PC-9 (cell line): ENCODE measurements at places on chromosomes 1 and 21.

DNA sequence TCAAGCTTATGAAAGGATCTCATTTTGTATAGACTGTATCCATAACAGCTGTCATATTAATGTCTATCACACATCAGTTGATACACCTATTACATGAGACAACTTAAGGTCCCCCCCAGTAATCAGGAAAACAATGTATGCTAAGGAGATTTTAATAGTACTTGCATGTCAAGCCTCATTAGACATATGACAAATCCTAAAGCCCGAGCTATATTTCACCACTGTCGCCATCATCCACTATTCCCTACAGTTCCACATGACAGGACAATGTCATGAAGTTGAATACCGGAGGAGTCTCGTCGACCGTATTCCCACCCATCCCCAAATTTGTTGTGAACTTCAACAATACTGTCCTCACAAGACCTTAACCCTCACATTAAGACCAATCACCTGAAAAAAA, 3.4 kb downstream of the HMGN1 start:
- no peak for DNase-seq
- H3K4me1 ChIP-seq = peaks cover 22% of the 10 kb centered on the region
- H3K36me3 ChIP-seq = peaks cover 38% of the 10 kb centered on the region
- no peak overlapping the region for H3K27ac ChIP-seq
- no peak overlapping the region for H3K4me3 ChIP-seq

GRCh38 chr1:198599749-198600148, 39.1 kb upstream of the PTPRC start:
- DNase-seq = no peak
- H3K27ac ChIP-seq = no peak overlapping the region
- H3K4me3 ChIP-seq = no peak overlapping the region

DNA sequence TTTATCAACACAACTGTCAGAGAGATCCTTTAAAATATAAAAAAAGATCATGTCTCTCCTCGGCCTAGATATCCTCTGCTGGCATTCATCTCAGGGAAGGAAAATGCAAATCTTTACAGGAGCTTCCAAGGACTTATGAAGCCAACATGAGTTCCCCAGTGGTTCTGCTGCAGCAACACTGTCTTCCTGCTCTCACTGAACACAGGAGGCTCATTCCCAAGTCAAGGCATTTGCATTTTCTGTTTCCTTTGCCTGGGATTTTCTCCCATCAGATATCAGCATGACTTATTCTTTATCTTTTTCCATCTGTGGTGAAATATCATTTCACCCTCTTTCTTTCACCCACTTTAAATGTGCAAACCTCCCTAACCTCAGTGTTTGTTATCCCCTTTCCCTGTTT, 513.8 kb upstream of the ZP4 start:
- H3K36me3 ChIP-seq = no peaks in the 10 kb centered on the region
- no peaks in the 10 kb centered on the region for H3K27me3 ChIP-seq
- no peak overlapping the region for H3K4me3 ChIP-seq

- no peaks in the 10 kb centered on the region for H3K27me3 ChIP-seq
- no peak overlapping the region for H3K4me3 ChIP-seq
- H3K27ac ChIP-seq = no peak overlapping the region
- no peaks in the 10 kb centered on the region for H3K36me3 ChIP-seq
These were observed 27.4 kb downstream of the LDLRAD2 start for GRCh38 chr1:21839337-21840037.

DNA sequence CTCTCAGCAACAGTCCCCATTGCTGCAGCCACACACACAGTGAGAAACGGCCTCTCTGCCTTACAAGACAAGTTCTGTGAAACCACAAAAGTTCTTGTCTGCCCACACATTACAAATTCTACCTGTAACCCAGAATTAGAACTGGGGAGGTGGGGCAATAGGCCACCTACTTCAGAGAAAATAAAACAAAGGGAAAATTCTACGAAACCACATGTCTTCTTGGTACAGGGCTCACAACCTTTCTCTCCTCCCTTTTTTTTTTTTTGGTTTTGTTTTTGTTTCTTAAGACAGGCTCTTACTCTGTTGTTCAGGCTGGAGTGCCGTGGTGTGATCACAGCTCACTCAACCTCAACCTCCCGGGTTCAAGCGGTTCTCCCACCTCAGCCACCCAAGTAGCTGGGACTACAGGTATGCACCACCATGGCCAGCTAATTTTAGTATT, 30.2 kb downstream of the LPAR3 start:
- H3K4me1 ChIP-seq = no peaks in the 10 kb centered on the region
- DNase-seq = no peak
- no peaks in the 10 kb centered on the region for H3K36me3 ChIP-seq
- no peaks in the 10 kb centered on the region for H3K27me3 ChIP-seq

DNA sequence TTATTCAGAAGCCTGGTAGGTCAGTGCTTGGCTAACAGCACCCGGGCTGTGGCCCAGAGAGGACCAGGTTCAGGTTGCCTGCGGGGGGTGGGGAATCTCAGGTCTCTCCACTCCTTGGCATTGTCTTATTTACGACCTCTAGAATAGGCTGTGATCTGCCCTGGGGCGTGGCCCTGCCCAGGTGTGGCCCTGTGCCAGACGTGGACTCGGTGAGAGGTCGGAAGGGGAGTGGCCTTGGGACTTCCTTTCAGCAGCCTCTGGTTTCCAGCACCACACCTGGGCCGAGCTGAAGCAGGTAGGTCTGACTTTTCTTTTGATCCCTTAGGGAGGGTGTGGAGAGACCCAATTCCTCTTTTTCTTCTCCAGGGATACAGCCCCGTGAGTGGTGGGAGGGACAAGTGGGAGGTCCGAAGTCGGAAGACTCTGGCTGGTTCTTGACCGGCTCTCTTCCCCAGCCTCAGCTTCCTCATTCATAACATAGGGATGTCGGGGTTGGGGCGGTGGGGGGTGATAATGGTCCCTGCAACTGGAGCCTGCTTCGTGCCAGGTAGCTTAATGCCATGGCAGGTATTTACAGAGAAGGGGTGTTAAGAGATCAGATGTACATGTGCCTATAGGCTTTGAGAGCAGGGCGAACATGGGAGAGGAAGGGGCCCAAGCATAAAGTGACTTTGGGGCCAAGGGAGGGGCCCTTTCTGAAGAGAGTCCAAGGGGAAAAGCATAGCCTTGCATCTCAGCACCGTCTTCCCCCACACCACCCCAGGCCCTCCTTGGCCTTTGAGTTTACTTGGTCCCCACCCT, 16.5 kb downstream of the ACOT11 start:
- H3K4me1 ChIP-seq = peaks cover 40% of the 10 kb centered on the region
- DNase-seq = peak; percentile 99
- no peaks in the 10 kb centered on the region for H3K27me3 ChIP-seq
- peak overlapping the region; percentile 40 for H3K27ac ChIP-seq

- H3K27ac ChIP-seq = no peak overlapping the region
- no peak for DNase-seq
- peaks cover 100% of the 10 kb centered on the region for H3K27me3 ChIP-seq
- H3K36me3 ChIP-seq = no peaks in the 10 kb centered on the region
- H3K4me1 ChIP-seq = no peaks in the 10 kb centered on the region
- no peak overlapping the region for H3K4me3 ChIP-seq
These were observed 119.4 kb downstream of the PRDM16 start for GRCh38 chr1:3188150-3188971.

- H3K27ac ChIP-seq = peak overlapping the region; percentile 25; the same call in 1 of the 2 replicates
- no peak overlapping the region for H3K4me3 ChIP-seq
- no peaks in the 10 kb centered on the region for H3K27me3 ChIP-seq
- no peak for DNase-seq
- peaks cover 91% of the 10 kb centered on the region for H3K36me3 ChIP-seq
These were observed 112.1 kb downstream of the BCAR3 start for GRCh38 chr1:93569489-93569888.

DNA sequence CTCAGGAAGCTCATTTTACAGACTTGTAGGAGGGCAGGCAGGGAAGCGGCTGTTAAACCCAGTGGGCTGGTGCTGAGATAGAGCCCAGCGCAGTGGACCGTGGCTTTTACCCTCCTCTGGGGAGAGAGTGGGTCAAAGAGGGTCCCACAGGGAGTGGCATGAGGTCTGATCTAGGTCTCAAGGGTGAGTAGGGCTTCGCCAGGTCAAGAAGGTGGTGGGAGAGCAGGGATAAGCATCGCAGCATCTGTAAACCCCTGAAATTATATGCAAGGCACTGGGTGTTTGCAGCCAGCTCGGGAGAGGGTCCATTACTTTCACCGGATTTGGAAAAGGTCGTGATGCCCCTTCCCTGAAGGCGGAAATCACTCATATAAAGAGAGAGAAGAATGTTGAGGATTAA, 89.1 kb downstream of the ZSCAN20 start:
- no peak overlapping the region for H3K4me3 ChIP-seq
- H3K4me1 ChIP-seq = no peaks in the 10 kb centered on the region
- H3K27ac ChIP-seq = no peak overlapping the region
- DNase-seq = no peak

- H3K4me3 ChIP-seq = no peak overlapping the region
- H3K27me3 ChIP-seq = no peaks in the 10 kb centered on the region
- DNase-seq = no peak
- H3K27ac ChIP-seq = no peak overlapping the region
These were observed 17.5 kb downstream of the SLC26A9 start for GRCh38 chr1:205925736-205926135.

DNA sequence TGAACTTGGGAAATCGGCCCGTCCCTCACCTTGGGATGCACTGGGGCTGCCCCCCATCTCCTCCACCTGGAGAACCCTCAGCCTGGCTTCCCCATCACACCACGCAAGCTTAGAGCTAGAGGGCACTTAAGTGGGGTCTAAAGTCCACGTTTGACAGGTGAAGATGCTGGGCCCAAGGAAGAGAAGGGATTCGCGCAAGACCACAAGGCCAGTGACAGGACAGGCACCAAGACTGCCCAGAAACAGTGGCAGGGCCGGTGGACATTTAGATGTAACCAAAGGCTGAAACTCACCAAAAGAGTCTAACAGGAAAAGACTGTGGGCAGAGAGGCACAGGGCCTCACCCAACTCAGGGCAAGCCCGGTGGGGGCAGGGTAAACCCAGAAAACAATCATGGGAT, 130.8 kb upstream of the EDN2 start:
- H3K36me3 ChIP-seq = no peaks in the 10 kb centered on the region
- no peaks in the 10 kb centered on the region for H3K4me1 ChIP-seq
- H3K27me3 ChIP-seq = no peaks in the 10 kb centered on the region
- no peak overlapping the region for H3K4me3 ChIP-seq

GRCh38 chr1:113545210-113545609, 154.9 kb downstream of the MAGI3 start:
- no peak overlapping the region for H3K4me3 ChIP-seq
- H3K27me3 ChIP-seq = no peaks in the 10 kb centered on the region
- no peaks in the 10 kb centered on the region for H3K4me1 ChIP-seq
- no peak for DNase-seq
- H3K27ac ChIP-seq = no peak overlapping the region
- H3K36me3 ChIP-seq = no peaks in the 10 kb centered on the region

DNA sequence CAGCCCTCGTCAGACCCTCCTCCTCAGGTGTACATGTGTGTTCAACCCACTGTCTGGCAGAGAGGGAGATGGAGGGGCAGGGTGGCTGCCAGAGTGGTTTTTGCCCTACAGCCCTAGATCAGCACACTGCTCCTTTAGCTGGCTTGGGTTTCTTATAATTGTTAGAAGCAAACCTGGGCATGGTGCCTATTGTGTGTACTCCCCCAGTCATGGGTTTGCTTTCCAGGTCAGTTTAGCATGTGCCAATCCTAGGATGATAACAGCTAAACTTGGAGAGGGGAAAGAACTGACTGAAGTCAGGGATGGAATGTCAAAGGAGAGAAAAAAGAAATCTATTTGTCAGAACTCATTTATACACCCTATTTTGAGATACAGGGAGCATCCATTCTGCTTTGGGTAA, 63.3 kb downstream of the UCK2 start:
- DNase-seq = no peak
- H3K4me1 ChIP-seq = peaks cover 21% of the 10 kb centered on the region
- H3K27me3 ChIP-seq = no peaks in the 10 kb centered on the region
- peaks cover 12% of the 10 kb centered on the region; the same call in 1 of the 2 replicates for H3K36me3 ChIP-seq
- no peak overlapping the region for H3K4me3 ChIP-seq

GRCh38 chr1:150409504-150410362, 45.8 kb downstream of the RPRD2 start:
- no peaks in the 10 kb centered on the region for H3K4me1 ChIP-seq
- no peak for DNase-seq
- no peak overlapping the region for H3K27ac ChIP-seq

GRCh38 chr1:178385662-178386061, 111.1 kb downstream of the CLEC20A start:
- H3K27me3 ChIP-seq = no peaks in the 10 kb centered on the region
- H3K4me1 ChIP-seq = no peaks in the 10 kb centered on the region
- no peaks in the 10 kb centered on the region for H3K36me3 ChIP-seq
- no peak overlapping the region for H3K4me3 ChIP-seq

DNA sequence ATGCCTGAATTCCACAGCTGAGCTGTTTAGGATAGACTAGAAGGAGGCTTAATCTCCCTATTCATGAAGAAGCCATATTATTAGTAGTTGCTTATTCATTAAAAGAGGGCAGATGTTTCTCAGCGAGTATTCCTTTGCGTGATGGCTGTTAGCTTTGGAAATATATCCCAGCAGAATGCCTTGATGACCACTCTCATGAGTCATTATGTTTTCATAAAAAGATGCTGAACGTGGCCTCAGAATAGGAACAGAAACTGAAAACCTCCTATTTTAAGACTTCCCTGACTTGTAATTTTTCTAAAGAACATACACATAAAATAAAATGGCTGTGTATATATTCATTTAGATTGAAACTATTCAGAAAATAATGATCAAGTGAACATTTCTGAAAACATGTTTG, 9.6 kb upstream of the PLA2G4A start:
- no peak overlapping the region for H3K27ac ChIP-seq
- no peak overlapping the region for H3K4me3 ChIP-seq
- no peaks in the 10 kb centered on the region for H3K27me3 ChIP-seq
- no peaks in the 10 kb centered on the region for H3K36me3 ChIP-seq

GRCh38 chr1:153687346-153688125, 9.0 kb downstream of the NPR1 start:
- DNase-seq = no peak
- H3K4me1 ChIP-seq = no peaks in the 10 kb centered on the region
- H3K4me3 ChIP-seq = no peak overlapping the region
- no peaks in the 10 kb centered on the region for H3K27me3 ChIP-seq
- no peak overlapping the region for H3K27ac ChIP-seq
- no peaks in the 10 kb centered on the region for H3K36me3 ChIP-seq

GRCh38 chr1:238664139-238664538, 722.2 kb upstream of the CHRM3 start:
- no peaks in the 10 kb centered on the region for H3K27me3 ChIP-seq
- H3K4me3 ChIP-seq = no peak overlapping the region
- H3K27ac ChIP-seq = no peak overlapping the region

- H3K36me3 ChIP-seq = no peaks in the 10 kb centered on the region
- DNase-seq = no peak
- H3K4me3 ChIP-seq = no peak overlapping the region
- H3K27ac ChIP-seq = no peak overlapping the region
- no peaks in the 10 kb centered on the region for H3K4me1 ChIP-seq
These were observed 116.2 kb downstream of the PRDM2 start for GRCh38 chr1:13816016-13816760.

GRCh38 chr21:32559006-32559610, 26.2 kb downstream of the TCP10L start:
- H3K36me3 ChIP-seq = no peaks in the 10 kb centered on the region
- no peak for DNase-seq
- H3K4me1 ChIP-seq = no peaks in the 10 kb centered on the region
- no peak overlapping the region for H3K4me3 ChIP-seq
- no peaks in the 10 kb centered on the region for H3K27me3 ChIP-seq
